ENCODE measurements at places on chromosomes 1 and 21.

GRCh38 chr1:171081763-171082201 is 8.9 kb upstream of the FMO3 start:
- peak; percentile 1 for DNase-seq

GRCh38 chr1:22259551-22260282 is 116.8 kb upstream of the WNT4 start:
- DNase-seq = peak; percentile 21

DNA sequence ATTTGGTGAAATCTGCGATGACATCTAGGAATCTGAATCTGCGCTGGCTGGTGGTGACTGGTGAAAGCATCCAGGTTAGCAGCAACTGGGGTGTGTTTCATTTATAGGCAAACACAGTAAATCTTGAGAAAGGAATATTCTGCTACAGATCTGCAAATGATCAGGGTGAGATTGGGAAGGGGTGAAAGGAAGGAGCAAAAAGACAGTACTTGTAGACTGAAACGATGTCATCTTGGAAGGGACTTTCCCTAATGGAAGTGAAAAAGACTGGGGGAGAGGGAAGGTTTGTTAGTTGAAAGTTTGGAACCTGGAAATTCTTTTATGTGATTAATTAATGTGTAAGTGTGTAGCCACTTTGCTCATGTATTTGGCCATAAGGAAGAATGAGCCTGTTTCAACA is 228.3 kb downstream of the FMN2 start:
- no peak for DNase-seq

DNA sequence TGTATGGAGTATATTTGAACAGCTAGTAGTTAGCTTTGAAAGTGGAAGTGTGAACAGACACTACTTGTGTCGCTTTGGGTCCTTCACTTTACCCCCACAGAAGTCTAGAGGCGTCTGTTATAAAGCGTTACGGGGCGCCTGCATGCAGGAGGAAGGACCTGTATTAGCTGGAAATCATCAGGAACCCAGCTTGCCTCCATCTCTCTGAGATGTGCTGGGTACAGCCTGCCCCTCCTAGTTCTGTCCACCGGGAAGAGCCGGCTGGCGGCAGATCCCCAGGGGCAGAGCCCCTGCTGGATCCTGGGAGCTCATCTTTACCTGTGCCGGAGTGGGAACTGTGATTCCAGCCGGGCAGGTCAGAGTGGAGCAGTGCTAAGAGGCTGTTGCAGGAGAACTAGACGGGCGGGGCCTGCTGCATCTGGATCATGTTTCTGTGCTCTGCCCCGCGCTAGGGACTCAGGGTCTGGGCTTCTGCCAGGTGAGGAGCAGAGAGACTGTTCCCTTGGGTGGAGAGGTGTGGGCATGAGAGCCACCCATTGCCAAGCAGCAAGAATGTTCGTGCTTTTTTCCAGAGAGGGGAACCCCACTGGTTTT is 22.3 kb upstream of the SPSB1 start:
- DNase-seq = no peak

DNA sequence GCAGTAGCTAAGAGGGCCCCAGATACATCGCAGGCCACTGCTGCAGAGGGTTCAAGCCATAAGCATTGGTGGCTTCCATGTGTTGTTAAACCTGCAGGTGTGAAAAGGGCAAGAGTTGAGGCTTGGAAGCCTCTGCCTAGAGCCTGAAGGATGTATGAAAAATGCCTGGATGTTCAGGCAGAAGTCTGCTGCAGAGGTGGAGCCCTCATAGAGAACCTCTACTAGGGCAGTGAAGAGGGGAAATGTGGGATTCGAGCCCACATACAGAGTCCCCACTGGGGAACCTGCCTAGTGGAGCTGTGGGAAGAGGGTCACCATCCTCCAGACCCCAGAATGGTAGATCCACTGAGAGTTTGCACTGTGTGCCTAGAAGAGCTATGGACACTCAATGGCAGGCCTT is 30.6 kb upstream of the ADGRL4 start:
- no peak for DNase-seq

DNA sequence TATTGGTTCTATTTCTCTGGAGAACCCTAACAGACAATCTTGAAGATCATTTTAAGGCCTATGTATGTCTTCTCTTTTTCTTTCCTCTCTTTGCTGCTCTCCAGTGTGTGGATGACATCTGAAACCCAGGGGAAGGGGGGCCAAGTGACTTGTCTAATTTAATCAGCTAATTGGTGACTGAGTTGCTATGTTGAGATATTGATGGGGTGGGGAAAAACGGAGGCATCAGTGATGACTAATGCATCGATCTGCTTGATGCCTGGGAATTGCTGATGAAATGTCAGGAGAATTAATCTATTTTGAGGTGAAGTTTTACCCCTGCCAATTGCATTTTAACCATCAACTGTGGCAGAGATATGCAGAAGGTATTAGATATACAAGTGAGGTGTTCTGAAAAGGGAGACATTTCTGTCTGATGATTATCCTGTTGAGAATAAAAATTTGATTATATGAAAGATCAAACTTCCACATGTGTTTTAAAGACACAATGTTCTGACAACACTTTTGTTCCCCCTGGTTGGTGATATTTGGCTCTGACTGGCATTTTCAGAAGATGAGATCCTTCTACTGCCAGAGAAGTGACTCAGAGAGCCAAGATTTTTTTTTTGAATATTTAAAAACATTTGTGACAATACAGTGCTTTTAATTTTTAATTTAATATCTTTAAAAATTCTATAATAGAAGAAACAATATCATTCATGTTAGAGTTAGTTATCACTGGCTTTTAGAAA is 18.7 kb upstream of the PTGFR start:
- DNase-seq = peak; percentile 12

GRCh38 chr21:24289539-24289938 is 1317.7 kb downstream of the MRPL39 start:
- DNase-seq = no peak

GRCh38 chr1:166464333-166464732 is 297.5 kb upstream of the FAM78B start:
- DNase-seq = no peak

- DNase-seq = no peak
These were observed 5.1 kb downstream of the MINDY1 start for GRCh38 chr1:151001602-151002001.

DNA sequence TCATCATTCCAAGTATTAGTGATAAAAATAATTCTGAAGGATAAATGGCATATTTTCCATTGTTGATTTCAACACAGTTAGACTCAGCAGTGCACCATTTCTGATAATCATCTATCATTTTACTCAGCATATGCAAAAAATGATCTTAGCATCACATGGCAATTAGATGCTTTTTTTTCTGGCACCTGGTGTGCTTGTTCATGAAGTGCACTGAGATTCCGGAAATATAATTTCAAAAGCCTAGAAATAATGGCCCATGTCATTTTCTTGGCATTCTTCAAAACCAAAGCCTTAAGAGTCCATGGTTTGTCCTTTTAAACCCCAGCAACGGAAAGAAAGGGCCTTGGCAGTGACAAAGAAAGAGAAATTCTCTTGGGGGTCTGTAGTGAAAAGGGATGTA is 278.8 kb downstream of the KIF26B start:
- no peak for DNase-seq

DNA sequence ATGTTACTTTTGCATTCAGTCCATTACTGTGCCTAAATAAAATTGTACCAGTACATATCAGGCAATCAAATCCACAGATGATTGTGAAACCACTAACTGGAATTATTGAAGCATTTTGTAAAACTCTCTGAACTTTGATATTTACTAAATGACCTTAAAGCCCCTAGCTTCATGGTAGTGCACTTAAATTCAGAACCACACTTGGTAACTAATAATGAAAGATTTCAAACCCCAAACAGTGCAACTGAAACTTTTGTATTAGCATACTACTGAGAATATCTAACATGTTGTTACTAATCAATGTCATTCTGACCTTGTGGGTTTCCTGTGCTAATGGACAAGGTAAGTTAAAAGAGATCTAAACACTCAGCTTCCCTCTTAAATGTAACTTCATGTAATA is at the start of gene CFHR3:
CFHR3 (plus strand) TSS at position 238 of the 400 bp plus-strand sequence; CDS start at position 285, 47 bp downstream.
- no peak for DNase-seq

- DNase-seq = peak; percentile 41
These were observed 151.1 kb downstream of the ZNF281 start for GRCh38 chr1:200258447-200259375.

- DNase-seq = peak; percentile 35
These were observed 301.4 kb upstream of the ADAMTS5 start for GRCh38 chr21:27268290-27268689.

GRCh38 chr1:97853221-97853620 is 67.6 kb downstream of the DPYD start:
- DNase-seq = no peak

DNA sequence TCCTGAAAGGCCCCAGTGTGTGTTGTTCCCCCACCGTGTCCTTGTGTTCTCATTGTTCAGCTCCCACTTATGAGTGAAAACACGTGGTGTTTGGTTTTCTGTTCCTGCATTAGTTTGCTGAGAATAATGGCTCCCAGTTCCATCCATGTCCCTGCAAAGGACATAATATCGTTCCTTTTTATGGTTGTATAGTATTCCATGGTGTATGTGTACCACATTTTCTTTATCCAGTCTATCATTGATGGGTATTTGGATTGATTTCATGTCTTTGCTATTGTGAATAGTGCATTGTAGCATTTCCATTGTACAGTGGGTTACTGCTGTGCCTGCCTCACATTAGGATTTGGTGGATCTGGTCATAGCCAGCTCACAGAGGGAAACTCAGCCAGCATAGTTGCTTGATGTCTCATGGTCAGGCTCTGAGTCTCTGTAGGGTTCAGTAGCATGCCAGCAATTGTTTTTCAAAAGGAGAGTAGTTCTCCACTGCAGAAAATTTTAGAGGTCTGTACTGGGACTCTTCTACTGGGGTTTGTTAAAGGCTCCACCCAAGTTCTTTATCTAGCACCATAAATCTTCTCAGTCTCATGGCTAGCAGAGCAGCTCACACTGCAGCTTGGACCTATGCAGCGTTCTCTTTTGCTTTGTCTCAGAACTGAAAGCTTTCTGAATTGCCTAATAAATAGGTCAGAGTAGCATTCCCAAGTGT is 41.0 kb downstream of the RUNX3 start:
- peak; percentile 41 for DNase-seq

DNA sequence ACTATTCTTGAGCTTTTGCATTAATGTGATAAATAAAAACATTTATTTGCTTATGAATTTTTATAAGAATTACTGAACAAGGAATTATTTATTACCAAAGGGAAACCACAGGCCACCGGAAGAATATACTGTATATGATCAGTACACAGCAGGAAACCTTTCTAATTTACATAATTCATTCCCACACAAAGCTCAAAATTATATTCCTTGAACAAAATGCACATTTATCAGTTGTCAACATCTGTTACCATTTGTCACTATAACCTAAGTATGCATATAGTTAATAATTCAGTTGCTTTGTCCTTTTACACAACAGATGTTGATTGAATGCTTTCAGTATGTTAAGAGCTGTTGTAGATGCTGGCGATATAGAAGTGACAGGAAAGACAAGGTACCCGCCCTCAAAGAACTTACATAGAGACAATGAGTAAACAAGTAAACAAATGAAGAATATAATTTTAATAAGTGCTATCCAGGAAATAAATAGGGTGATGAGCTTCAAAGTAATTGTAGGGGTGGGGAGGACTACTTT is 27.2 kb downstream of the VPS45 start:
- DNase-seq = no peak

DNA sequence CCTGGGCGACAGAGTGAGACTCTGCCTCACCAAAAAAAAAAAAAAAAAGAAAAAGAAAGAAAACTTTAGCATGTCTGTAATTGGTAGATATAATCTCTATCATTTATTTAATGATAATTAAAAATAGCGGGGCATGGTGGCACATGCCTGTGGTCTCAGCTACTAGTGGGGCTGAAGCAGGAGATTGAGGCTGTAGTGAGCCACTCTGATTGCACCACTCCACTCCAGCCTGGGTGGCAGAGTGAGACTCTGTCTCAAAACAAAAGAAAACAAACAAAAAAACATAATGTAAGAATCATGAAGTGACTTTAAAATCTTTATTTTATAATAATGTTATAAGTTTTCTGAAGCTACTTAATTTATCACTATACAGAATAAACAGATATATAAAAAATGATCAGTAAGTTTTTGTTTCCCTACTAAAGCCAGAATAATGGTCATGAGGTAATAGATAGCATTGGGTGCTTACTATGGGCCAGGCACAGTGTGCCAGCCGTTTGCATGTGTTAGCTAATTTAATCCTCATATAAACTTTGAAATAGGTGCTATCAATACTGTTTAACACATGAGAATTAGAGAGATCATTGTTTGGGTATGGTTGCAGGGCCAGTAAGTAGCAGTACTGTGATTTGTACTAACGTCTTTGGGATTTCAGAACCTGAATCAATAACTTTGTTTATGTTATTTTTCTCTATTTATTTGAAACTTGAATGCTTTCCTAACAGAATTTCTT is 23.8 kb downstream of the CLIC4 start:
- peak; percentile 35 for DNase-seq

DNA sequence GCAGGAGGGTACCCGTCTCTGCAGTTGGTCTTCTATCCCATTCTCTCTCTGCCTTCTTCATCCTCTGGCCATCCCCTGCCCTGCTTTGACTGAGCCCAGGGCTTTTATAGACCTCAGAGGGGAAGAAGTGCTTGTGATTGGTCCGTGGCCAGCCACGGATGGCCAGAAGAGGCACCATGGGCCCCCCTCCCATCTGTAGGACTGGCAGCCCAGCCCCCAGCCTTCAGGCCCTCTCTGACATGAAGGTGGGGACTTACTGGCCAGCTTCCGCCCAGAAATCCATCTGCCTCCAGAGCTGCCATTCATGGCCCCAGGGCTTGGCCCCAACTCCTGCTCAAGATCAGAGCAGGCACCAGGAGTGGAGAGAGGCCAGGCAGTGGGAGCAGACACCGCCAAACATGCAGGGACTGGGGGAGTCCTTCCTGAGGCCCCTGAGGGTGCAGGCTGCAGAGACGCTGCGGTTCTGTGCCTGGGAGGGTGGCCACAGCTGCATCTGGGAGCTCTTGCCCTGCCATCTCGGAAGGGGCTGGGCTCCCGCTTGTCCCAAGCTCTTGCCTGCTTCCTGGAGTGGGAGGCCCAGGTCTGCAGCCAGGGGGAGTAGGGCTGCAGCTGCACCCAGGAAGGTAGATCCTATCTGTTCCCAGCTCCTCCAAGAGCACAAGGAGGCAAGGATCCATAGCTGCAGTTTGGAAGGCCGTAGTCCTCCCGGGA is 698.6 kb upstream of the B3GALT2 start:
- DNase-seq = no peak

- DNase-seq = no peak
These were observed 2.9 kb upstream of the ZNF496 start for GRCh38 chr1:247334378-247335133.

GRCh38 chr1:234270581-234271242 is 102.5 kb upstream of the COA6 start:
- no peak for DNase-seq
